ENCODE measurements at places on chromosomes 6 and 20.

DNA sequence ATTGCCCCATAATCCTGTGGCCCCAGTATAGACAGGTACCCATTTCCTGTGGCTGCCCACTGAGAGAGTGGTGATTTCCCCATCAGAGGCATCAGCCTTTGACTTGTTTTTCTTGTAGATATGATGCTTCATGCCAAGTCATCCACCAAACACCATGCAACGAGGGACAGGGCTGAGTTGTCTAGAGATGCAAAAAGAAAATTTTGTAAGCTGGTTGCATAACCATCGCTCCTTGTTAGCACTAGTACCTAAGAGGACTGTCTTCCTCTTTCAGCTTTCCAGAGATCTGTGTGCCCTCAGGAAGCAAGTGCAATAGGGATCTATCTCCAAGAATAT lies 166.8 kb downstream of the BCAS1 start:
- no peak for DNase-seq

GRCh38 chr6:159074120-159074684 lies 29.4 kb upstream of the TAGAP start:
- DNase-seq: no peak

DNA sequence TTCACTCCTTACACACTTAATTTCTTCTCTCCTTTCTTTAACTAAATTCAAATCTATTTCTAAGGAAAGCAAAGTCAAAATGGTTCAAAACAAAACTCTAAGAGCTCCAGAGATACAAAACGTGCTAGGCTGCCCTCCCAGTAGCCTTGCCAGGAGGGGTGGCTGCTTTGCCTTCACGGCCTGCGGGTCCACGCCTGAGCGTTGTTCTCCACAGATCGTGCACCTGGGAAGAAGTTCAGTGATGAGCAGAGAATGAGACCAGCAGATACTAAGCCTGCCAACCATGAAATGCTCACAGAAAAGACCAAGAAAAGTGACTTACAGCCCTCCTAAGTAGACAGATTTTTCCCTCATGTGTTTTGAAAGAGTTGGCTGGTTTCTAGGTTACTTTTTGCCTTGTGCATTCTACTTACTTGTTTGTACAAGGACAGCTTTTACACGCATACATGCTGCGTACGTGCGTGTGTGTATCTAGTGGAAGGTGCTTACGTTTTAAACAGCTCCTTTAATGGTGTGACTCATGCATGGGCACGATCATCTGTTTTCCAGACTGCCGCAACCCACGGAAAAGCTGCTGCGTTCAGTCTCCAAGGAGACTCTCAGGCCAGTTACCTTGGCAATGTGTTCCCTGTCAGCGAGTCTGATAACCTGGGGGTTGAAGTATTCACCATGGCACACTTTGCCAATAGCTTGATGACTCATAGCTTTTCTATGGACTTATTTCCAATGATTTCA lies 32.4 kb upstream of the PBOV1 start:
- DNase-seq: peak; percentile 46

DNA sequence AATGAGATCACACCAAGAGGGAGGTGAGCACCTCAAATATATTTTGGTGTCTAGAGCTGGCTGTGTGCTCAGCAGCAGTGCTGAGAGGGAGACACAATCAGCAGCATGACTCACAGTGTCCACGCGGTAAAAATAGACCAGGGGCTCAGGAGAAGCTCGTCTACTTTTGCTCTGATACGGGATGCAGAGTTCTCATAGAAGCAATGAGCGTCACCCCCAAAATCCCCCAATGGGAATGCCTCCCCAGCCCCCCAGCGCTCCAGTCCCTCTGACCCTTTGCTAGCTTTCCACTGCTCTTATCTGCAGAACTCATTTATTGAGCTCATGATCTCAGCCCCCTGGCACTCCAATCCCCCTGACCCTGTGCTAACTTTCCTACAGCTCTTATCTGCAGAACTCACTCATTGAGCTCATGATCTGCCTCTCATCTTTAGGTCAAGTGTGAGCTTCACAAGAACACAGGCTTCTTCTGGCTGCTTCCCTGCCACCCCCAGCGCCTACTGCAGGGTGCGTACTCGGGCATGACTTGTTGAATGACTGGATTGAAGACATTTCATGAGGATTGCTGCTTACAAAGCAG lies 34.0 kb downstream of the SYNDIG1 start:
- no peak for DNase-seq

- DNase-seq: no peak
These were observed 6.0 kb downstream of the ZC3H12D start for GRCh38 chr6:149478631-149479314.

- no peak for DNase-seq
These were observed 37.1 kb downstream of the PHF3 start for GRCh38 chr6:63672582-63673129.

- DNase-seq: peak; percentile 33
These were observed 130.6 kb upstream of the C6orf118 start for GRCh38 chr6:165439928-165440554.

DNA sequence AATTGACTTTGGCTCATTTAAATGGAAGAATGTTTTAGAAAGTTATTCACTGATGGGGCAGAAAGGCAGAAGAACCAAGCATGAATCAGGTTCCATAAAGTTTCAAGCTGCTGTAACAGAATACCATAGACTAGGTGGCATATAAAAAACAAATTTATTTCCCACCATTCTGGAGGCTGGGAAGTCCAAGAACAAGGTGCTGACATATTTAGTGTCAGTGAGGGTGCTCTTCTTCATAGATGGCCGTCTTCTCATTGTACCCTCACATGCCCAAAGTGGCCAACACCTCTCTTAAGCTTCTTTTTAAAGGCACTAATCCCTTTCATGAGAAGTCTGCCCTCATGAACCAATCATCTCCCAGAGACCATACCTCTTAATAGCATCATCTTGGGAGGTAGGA lies 560.2 kb upstream of the FLRT3 start:
- DNase-seq: no peak

GRCh38 chr6:6545616-6546317 lies 42.8 kb upstream of the LY86 start:
- DNase-seq: no peak

- no peak for DNase-seq
These were observed 34.8 kb upstream of the NCOA3 start for GRCh38 chr20:47466704-47467459.

- no peak for DNase-seq
These were observed 108.5 kb downstream of the UNC5CL start for GRCh38 chr6:40930555-40930954.

- DNase-seq: no peak
These were observed 40.4 kb upstream of the SYNJ2 start for GRCh38 chr6:157941101-157941863.

DNA sequence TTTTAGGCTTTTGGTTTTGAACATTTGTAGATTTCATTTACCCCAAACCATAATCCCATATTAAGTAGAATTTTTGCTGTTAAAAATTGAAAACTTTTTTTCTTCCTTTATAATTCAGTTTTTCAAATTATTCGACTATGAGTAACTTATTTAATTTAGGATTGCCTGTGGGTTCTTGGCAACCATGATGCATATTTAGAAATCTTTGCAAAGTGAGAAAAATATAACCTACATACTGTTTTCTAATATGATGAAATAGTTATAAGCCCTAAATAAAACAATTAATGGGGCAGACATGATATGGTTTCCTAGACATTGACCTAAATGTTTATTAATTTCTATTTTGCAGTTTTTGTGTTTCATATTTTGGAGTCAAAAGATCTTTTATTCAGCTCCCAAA lies 23.6 kb downstream of the NEDD9 start:
- no peak for DNase-seq

GRCh38 chr6:157607317-157608109 lies 215.5 kb upstream of the SNX9 start:
- DNase-seq: no peak

GRCh38 chr20:48949304-48950170 lies 28.0 kb downstream of the ARFGEF2 start:
- no peak for DNase-seq

DNA sequence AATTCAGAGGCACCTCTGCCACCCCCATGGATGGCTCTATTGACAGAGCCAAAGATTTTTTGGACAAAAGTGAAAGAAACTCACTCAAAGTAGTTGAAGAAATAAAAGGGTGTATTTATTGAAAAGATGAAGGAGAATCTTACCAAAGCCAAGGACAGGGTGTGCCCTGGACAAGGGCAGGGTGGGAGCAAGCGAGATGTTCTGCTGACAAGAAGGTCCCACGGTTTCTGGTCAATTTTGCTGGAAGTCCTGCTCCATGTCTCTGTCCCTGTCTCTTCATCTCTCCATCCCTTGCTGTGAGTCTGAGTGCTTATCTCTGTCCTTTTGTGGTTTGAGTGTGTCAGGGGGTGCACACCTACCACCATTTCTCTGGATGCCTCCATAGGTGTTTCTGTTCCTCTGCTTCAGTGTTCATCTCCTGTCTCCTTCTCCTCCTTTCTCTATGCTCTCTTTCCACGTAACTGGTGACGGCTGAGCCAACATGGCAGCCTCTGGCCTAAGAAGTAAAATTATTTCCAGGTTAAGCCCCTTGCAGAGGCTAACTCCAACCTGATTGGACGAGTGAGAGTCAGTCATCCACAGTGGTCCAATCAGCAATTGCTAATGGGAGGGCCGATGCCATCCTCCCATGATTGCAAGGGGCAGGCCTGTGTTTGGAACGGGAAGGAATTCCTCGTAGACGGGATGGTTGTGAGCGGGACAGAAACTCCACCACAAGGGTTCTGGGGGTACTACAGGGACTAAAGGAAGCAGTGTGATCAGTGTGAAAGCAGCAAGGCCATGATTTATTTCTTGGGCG lies 502.1 kb upstream of the CDH4 start:
- DNase-seq: no peak

- DNase-seq: no peak
These were observed 1279.5 kb upstream of the CITED2 start for GRCh38 chr6:140653972-140654371.

- no peak for DNase-seq
These were observed 75.4 kb upstream of the TMEM244 start for GRCh38 chr6:129936329-129937165.

GRCh38 chr6:99138445-99138844 lies 190.7 kb upstream of the FBXL4 start:
- no peak for DNase-seq

- DNase-seq: no peak
These were observed 58.5 kb downstream of the OGFRL1 start for GRCh38 chr6:71347119-71347518.

DNA sequence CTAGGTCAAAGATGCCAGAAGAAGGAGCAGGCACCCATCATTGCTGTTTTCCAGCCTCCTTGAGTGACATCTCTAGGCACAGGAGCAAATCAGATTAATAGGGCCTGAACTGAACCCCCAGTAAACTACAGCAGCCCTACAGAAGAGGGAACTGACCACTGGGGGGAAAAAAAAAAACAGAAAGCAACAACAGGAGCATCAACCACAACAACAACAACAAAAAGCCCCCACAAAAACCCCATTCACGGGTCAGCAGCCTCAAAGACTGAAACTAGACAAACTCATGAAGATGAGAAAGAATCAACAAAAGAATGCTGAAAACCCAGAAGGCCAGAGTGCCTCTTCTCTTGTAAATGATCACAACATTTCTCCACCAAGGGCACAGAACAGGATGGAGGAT lies 537.4 kb upstream of the BTBD3 start:
- DNase-seq: no peak
